ENCODE measurements at places on chromosomes 3 and 15.

GRCh38 chr3:31241533-31241932, 291.2 kb upstream of the STT3B start:
- no peak for DNase-seq

DNA sequence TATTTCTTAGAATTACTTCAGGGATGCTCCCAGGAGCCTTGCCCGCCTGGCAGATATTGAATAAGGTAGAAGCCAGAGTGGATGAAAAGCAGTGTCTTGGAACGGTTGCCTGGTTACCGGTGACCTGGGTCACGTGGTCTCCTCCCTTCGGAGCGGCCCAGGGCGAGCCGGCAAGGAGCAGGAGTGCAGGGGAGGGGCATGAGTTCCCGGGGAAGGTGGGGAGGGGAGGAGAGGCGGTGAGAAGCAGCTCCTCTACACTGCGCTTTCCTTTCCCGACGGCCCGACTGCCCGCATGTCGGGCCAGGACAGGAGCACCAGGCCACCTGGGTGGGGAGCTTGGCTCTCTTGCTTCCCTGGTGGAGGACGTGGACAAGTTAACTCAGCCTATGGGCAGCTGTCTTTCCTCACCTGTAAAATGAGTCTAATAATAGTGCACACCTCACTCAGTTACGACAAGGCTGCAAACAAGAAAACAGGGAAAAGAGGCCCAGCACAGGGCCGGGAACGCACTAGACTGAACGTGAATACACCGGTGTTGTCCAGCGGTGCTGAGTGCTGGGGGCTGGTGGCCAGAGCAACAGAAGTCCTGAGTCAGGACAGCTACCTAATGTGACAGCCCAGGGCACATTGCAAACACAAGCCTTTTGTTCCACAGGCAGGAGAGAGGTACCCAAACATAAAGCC, 198.3 kb downstream of the ADAMTS9 start:
- peak; percentile 1 for DNase-seq

GRCh38 chr3:140856905-140857304, 84.7 kb upstream of the SLC25A36 start:
- DNase-seq: no peak

GRCh38 chr3:6281662-6282061, 579.3 kb upstream of the GRM7 start:
- DNase-seq: no peak

- DNase-seq: no peak
Measured at GRCh38 chr3:105771392-105771791, 97.4 kb downstream of the CBLB start.

DNA sequence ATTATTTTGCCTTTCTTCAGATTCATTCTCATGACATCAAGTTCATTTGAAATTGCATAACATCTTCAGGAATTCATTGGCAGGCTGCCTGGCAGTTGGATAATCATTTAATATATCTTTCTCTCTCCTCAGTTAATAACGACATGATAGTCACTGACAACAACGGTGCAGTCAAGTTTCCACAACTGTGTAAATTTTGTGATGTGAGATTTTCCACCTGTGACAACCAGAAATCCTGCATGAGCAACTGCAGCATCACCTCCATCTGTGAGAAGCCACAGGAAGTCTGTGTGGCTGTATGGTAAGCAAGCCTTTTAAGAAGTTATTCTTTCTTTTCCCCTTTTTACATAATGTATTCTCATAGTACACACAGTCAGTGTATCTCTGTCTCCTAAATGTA, 38.2 kb downstream of the TGFBR2 start:
- peak; percentile 81 for DNase-seq

DNA sequence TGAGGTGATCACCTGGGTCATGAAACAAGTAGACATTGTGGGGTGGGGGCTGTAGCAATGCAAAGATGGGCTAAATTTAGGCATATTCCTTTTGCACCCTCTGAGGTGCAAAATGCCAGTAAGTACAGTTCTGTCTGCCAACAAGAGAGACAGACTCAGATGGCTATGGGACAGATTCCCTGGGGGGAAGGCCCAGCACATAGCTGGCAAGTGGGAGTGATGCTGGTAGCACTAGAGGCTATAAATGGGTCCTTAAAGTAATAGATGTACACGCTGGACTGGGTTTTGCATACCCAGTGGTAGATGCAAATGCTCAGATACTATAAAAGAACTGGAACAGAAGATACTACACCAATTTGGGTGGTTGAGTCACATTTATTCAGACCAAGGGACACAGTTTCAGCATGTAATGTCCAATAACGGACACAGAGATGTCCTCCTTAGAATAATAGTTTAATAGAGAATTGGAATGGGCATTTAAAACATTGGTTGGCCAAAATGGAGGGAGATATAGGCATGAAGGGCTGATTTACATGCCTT, 67.4 kb upstream of the RNU6-1 start:
- DNase-seq: no peak

DNA sequence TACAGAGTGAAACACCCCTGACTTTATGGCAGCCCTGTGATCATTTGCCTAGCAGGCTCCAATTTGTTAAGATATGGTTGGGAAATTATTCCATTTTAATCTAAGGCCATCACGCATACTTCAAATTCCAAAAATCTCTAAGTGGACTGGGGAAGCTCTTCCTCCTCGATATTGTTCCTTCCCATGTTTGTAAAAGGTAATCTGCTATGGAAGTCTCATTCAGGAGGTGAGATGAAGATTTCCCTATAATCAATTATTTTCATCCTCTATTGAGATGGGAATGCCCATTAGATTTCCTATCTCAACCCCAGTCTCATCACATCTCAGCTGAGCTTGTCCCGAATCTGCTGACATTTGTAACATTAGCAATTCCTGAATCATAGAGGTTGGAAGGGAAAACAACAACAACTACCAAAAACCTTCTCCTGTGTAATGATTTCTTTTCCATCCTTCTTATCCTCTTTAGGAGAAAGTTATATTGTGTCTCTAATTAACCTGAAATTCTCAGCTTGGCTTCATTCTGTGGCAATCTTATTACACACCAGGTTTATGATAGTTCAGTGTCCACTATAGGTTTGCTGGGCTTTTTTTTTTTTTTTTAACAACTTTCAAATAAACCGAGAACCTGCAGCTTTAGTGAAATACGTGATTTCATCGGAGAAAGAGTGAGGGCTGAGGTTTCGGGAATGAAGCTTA, 2.2 kb upstream of the NR2F2 start:
- peak; percentile 6 for DNase-seq

- no peak for DNase-seq
Measured at GRCh38 chr15:74882528-74882927, 7.3 kb upstream of the MPI start.

- DNase-seq: no peak
Measured at GRCh38 chr15:68442041-68442440, 10.1 kb upstream of the ITGA11 start.

- no peak for DNase-seq
Measured at GRCh38 chr15:49155834-49156627, 632 bp upstream of the COPS2 start.

DNA sequence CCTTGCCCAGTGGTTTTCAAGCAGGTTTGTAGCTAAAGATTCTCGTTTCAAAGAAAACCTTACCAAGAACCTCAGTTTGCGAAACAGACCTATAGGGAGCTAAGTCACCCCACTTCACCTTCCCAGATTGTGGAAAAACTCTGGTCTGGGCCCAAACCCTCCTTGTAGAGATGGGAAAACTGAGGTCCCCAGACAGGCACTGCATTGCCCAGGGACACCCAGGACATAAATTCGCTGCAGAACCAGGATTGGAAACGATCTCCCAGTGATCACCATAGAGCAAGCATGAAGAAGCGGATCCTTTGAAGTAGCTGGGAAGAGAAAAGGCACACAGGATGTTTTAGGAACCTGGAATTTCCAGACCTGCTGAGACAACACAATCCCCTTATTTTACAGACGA, 85.6 kb upstream of the PIAS1 start:
- DNase-seq: no peak
